ENCODE measurements at places on chromosomes 6 and 20.
A peak's percentile ranks its signal among the peaks of the same experiment; 100 is the strongest.

DNA sequence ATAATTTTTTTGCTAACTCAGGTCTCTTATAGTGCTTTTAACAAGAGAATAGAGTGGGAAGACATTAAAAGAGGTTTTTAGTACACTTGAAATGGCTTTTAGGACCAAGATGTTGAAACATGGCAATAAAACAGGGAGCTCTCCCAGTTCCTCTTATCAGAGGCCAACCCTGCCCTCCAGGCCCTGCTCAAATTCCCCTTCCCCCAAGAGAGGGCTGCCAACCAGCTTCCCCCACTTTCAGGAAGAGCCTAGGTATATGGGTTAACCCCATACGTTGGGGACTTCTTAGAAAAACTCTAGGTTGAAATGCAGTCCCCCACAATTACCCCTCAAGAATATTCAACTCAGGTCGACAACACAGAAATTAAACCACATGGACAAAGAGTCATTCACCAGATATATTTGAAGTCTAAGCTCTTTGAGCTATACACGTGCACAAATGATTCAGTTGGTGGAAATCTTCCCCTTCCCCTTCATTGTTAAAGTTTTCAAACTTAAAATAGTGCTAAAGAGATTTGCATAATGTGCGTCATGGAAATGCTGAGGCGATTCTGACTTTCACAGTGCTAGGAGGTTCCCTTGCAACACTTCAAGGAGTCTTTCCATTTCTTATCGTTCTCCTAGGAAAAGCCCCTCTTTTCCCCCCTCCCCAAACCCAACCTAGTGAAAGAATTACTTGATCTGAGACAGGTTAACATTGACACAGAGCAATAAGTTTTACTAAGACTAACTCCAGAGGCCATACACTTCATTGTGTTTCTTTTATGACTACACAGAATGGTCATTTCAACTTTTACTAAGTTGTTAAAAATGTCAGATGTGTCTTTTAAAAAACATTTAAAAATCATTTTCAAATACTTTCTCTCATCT lies 49.8 kb upstream of the ENPP5 start:
- DNase-seq, result no peak

DNA sequence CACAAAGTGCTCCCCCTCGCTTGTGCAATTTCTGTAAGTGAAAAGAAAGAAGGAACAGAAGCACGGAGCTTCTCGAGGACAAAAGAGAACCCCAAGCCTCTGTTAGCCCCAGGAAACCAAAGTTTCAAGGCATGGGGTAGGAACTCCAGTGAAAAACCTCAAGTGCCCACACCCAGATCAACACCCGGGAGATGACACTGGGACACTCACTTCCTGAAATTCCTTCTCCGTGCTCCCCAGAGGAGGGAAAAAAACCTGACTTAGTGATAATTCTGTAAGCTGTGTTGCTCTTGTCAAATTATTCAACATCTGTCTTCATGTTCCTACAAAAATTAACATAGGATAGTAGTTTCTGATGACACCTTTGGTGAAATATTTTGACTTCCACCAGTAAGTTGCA lies 4.6 kb downstream of the MDGA1 start:
- no peak for DNase-seq

- no peak for DNase-seq
Observed at GRCh38 chr20:19921284-19921793, 95.8 kb upstream of the NAA20 start.

DNA sequence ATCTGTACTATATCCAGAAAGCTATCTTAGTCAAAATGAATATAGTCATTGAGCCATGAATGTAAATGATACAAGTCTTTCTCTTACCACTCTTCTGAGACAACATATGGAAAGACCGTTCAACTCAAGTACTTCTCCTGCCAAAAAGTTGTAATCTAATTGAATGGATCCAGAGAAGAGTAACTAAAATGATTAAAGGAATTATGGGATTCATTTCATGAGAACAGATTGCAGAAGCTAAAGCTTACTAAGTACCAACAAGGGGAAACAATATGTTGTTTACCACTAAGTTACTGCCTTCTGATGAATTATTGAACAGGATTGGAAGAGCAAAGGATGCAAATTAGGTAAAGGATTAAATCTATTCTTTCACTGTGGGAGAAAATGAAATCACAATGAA lies 2.0 kb upstream of the LGSN start:
- DNase-seq, result no peak

DNA sequence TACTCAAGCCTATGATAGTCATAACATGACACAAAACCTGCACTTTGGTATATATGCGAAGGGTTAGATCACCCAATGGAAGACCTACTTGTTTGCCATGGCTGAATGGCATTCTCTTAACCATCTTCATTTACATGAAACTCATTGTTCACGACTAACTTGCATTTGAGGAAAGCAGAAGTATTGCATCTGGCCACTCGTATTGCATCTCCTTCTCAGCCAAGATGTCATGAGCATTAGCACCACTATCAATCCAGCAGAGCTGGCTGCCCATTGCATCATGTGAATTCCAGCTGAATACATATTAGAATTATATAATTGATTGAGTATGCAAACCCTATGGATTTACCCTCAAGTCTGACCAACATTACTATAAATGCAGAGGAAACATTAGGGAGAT lies 390.2 kb downstream of the LAMA2 start:
- no peak for DNase-seq

GRCh38 chr6:118893064-118893806 lies 717 bp upstream of the ASF1A start:
- peak; percentile 6 for DNase-seq

GRCh38 chr20:40965671-40966070 lies 63.0 kb upstream of the TOP1 start:
- DNase-seq, result no peak

GRCh38 chr6:3643921-3644738 lies 107.4 kb downstream of the PXDC1 start:
- no peak for DNase-seq

- no peak for DNase-seq
Observed at GRCh38 chr20:17697171-17697570, 2.6 kb upstream of the BANF2 start.

DNA sequence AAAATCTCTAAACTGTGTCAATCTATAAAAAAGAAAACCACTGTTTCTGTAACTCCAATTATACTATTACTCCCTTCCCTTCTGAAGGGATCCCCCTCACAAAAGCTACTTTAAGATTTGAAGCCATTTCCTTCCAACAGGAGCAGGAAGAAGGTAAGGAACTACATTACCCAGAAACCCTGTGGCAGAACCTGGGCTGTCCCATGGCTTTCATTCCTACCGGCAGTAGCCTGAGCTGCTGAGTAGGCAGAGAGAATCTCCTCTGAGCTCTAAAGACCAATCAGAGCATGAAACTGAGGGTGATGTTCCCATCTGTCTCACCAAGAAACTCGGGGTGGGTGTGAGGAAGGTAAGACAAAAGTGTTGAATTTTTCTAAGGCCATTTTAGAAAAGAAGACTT lies 108.0 kb upstream of the LRFN2 start:
- no peak for DNase-seq

GRCh38 chr6:109514946-109515345 lies 31.9 kb upstream of the ZBTB24 start:
- DNase-seq, result no peak

GRCh38 chr6:129115471-129115870 lies 232.5 kb downstream of the LAMA2 start:
- no peak for DNase-seq

Data from activated CD8-positive, alpha-beta memory T cell treated with anti-CD3 and anti-CD28 coated beads for 48 hours (primary cell).